ENCODE measurements at places on chromosomes 6 and 20.
A peak's percentile ranks its signal among the peaks of the same experiment; 100 is the strongest.

- DNase-seq: no peak
Observed at GRCh38 chr20:23586735-23587525, 18.6 kb upstream of the CST9L start.

- DNase-seq: peak; percentile 46
Observed at GRCh38 chr6:24910961-24911725, 24.6 kb downstream of the RIPOR2 start.

GRCh38 chr20:2804041-2804828, 3.8 kb upstream of the CPXM1 start:
- no peak for DNase-seq

- DNase-seq: no peak
Observed at GRCh38 chr6:89084954-89085353, 4.4 kb downstream of the PNRC1 start.

- DNase-seq: no peak
Observed at GRCh38 chr6:47407300-47408281, 70.0 kb upstream of the CD2AP start.

DNA sequence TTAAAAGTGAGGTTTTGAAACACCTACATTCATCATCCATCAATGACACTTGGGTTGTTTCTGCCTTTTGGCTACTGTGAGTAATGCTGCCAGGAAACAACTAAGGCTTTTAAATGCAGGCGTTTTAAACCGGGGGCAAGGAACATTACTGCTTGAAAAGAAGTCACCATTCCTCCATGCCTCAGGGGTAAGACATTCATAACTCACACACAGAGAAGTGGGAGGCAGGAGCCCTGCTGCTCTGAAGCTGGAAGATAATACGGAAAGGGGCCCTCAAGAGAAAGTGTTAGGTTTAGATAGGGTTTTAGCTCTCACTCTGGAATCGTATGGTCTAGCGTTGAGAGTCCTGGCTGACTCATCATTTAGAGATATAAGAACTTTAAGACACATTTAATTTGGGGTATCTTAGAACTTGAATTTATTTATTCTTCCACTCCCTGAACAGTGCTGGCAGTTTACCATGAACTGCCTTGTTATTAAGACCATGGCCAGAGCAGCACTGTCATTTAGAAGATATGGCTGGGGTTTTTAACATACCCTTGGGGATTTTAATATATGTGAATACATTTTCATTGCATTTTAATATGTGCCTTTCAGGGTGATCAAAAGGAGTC, 1.8 kb downstream of the TUBB1 start:
- no peak for DNase-seq

All from inflammatory macrophage (primary cell).